ENCODE measurements at places on chromosomes 5 and 9.

- peak; percentile 25 for DNase-seq
These were observed 14.9 kb upstream of the CARD19 start for GRCh38 chr9:93081081-93081529.

GRCh38 chr5:14728459-14728938 lies 64.0 kb downstream of the OTULIN start:
- no peak for DNase-seq

GRCh38 chr9:106616026-106616425 lies 246.9 kb upstream of the ZNF462 start:
- DNase-seq, result no peak

DNA sequence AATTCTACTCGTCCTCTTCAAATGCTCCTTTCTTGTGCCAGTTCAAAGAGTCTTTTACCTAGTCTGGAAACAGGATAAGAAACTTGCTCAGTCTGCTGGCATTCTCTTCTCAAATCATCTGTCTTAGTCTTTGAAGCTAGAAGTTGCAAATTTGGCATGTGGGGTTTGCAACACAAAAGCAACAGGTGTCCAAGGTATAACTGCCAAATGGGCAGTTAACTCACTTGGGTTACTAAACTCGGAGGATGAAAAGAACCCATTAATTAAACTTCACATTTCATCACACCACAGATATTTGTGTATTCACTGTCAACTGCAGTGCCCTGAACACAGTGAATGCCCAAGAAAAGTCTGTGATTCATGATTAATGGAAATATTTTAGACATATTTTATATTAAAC lies 108.0 kb upstream of the TARS1 start:
- DNase-seq, result no peak

DNA sequence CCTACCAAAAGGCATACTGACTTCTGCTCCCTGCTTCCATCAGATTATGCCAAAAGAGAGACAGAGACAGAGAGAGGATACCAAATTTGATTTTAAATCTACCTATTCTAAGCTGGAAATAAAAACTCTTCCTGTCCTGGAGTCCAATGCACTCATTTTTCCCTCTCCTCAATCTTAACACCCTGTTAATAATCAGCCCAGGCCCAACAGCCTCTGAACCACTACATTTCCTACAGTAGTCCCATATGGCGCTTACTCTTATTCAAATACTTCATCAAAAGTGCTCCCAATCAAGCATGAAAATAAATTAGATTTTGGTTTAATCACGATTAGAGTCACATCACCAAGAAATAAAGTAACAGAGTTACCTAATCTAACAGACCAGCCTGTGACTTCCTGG lies 152.3 kb downstream of the TSSK1B start:
- no peak for DNase-seq

DNA sequence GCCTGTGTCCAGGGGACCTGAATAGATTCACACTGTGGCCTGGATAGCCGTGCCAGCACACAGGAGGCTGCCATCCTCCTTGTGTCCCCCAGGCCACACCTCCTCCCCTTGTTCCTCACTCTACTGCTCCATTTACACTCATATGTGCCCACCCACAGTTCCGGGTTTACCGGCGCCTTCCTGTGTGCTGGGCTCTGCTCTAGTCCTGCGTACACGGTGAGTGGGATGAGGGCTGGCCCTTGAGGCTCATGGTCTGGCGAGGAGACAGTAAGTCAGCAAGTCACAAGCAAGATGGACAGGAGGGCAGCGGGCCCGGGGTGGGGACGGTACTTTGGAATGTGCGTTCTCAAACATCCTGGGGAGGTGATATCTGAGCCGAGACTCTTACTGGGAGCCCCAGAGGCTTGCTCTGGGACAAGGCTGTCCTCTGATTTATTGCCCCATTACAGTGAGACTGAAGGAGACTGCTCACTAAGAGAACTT lies 32.4 kb upstream of the NXNL2 start:
- no peak for DNase-seq

GRCh38 chr5:62942384-62942783 lies 363.8 kb downstream of the LRRC70 start:
- DNase-seq, result no peak

GRCh38 chr5:65695896-65696295 lies 26.0 kb downstream of the SGTB start:
- DNase-seq, result no peak

DNA sequence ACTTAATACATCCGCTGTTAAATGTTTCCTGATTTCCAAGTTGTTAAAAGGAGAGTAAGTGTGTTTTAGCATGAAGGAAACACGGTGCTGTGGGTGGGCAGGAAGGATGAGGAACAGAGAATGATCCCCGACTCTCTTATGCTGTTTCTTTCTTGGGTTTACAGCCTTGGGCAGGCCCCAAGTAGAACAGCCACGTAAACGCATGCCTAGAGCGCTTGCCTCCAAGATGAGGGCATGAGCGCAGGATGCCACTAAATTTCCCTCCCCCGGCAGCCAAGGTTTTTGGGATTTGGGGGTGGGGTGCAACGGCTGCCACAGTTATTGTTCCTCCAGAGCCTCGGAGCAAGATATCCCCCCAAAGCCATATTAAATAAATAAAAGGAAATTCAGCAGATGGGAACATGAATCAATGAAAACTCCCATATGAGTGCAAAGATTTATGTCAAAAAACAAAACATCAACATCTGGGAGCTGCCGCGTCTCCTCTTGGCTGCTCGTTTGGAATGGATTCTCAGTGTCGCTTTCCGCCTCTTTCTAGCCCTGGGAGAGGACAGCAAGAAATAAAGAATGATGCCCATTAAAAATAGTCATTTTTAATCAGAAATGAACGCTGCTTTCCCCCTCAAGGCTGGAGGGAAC lies 10.0 kb upstream of the DELE1 start:
- DNase-seq, result no peak

DNA sequence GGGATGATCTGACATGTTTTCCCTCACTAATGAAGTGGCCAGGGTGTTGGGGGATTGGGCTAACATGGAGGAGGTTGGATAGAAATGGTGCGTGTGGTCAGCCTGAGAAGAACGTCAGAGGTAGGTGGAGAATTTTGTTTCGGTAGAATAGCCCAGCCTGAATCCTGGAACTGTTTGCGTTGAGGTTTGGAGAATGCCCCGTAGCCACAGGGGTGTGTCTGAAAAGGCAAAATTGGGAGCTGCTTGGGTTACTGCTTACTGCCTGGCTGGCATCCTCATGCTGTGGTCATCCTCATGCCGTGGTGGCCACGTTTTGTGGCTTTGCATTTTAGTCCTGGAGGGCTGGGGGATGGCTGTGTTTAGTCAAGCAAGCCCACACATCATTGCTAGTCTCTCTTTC lies 236.9 kb downstream of the GOLPH3 start:
- DNase-seq, result no peak

- no peak for DNase-seq
These were observed 13.2 kb downstream of the PTGS1 start for GRCh38 chr9:122383992-122384461.

GRCh38 chr5:74052441-74053221 lies 426.6 kb downstream of the ARHGEF28 start:
- no peak for DNase-seq

- no peak for DNase-seq
These were observed 342.8 kb upstream of the CCNG1 start for GRCh38 chr5:163094492-163095180.

- DNase-seq, result no peak
These were observed 383.6 kb downstream of the CCDC171 start for GRCh38 chr9:15936306-15936921.

DNA sequence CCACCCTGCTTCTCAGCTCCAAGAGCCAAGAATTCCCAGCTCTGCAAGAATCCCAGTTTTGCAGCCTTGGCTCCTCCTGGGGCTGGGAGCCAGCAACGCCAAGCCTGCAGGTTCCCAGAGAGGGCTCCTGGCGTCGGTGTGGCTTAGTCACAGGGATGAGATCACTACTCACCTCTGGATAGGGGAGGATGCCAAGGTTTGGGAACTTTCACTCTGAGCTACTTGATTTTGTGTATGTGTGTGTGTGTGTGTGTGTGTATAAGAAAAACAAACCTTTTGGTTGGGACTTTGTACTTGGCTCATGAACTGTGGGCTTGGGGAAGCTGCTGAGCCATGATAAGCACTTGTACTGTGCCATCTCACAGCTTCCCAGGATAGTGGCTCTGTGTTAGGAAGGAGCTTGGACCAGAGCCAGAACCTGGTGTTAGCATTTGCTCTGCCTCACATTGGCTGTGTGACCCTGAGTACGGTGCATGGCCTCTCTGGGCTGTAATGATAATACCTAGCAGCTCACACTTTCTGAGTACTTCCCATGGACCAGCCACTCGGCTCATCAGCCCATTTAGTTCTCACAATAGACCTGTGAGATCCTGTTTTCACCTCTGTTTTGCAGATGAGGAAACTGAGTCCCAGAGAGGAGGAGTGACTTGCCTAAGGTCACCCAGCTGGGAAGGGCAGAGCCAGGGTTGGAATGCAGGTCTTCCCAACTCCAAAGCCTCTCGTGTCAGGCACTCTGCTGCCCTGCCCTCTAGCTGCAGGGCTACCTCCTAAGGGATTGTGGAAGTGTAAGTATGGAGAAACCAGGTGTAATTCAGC lies 41.4 kb upstream of the DAB2IP start:
- DNase-seq, result no peak

GRCh38 chr5:72455476-72455875 lies 51.7 kb downstream of the ZNF366 start:
- DNase-seq, result no peak

DNA sequence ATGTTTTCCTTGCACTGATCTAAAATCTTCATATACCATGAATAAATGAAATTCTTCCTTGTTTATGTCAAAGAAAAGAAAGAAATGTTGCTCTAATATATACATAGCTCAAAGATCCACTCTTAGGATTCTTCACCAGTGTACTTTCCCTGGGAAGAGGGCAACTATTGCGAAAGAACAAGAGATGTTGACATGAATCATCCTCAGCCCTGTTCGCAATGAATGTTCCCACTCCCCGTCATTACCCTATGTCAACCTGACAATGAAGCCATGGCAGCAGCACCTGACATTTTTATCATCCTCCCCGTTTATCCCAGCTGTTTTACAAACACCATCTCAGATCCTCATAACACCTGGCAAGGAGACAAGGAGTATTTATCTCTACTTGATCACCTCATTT lies 409.1 kb upstream of the GRIA1 start:
- no peak for DNase-seq

DNA sequence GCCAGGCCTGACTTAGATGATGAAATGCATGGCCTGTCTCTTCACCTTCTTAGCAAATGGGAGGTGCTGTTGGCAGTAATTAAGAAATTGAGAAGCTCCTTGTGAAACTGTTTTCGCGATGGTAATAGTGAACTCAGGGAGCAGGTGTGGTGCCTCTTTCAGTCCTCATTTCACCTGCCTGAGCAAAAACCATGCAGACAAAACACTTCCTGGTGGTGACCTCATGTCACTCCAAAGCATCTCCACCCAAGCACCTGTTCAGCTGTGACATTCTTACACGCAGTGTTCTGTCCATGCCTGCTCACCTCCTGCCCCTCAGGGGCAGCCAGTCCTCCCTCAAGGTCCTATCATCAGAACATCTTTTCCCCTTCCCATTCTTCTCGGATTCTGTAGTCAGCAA lies 146.5 kb downstream of the CD180 start:
- DNase-seq, result no peak

GRCh38 chr9:133775951-133776905 lies 38.1 kb upstream of the SARDH start:
- DNase-seq, result no peak

DNA sequence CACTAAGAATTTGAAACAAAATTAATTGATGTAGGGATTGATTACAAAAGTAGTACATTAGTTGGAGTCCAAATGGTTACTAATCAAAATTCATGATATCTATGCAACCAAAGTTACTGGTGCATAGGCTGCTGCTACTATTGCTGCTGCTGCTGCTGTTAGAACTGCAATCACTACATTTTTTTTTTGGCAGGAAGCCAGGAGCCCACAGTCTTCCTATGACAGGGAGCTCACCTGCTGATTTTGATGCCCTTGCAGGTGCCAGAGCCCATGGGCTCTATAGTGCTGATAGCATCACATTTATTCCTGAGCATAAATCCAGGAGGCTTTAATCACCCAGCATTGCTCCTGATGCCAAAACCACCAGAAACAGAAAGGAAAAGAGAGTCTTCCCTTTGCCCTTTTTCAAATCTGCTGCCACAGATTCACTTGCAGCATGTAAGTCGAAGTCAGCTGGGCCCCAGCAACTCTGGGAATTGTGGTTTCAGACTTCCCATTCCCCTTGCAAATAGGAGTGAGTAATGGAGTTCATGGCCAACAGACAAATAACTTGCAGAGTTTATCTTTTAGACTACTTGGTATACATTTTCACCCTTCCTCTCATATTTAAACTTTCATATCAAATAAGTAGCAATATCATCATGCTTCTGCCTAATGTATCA lies 17.6 kb downstream of the SLCO6A1 start:
- no peak for DNase-seq

DNA sequence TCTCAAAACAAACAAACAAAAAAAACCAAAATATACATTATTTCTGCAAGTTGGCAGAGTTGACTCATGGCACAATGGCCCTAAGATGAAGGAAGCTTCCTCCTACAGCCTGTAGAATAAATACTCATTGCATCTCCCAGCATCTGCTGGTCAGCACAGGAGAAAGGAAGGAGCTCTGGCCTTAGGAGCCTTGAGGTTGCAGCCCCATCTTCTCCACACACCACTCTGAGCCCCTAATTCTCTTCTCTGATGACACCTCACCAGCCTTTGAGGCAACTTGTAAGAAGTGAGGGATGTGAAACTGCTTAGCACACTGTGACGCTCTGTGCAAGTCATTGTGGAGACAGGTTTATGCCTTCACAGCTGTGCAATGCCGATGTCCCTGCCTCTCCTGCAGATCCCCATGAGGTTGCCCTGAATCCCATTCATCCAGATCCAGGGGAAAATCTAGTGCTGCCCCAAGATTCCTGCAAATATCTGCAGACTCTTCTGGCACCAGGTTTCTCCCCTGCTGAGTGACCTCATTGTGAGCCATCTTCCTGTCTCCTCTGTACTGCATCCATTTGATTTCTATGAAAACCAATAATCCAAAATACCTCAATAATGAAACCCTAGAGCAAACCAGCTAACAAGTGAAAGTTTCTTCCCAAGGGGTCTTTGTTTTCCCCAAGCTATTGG lies 65.3 kb upstream of the TGFBR1 start:
- DNase-seq, result no peak

DNA sequence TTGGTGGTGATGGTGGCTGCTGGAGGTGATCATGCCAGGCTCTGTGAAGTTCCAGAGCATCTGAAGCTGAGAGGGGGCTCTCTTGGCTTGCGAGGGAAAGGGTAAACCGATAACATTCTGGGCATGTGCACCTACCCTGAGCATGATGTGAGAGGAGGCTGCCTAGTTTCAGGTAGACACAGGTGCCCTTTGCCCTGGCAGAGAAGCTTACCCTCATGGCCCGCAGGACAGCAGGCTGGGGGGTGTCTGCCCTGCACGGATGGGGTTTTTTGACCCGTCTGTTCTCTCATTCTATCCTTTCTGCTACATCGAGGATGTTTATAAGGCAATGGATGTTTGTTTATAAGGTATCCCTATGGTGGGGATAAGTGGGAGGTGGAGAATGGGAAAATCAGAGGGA lies 132.9 kb downstream of the WDR41 start:
- no peak for DNase-seq
